ENCODE measurements at places on chromosomes 7 and 10.

DNA sequence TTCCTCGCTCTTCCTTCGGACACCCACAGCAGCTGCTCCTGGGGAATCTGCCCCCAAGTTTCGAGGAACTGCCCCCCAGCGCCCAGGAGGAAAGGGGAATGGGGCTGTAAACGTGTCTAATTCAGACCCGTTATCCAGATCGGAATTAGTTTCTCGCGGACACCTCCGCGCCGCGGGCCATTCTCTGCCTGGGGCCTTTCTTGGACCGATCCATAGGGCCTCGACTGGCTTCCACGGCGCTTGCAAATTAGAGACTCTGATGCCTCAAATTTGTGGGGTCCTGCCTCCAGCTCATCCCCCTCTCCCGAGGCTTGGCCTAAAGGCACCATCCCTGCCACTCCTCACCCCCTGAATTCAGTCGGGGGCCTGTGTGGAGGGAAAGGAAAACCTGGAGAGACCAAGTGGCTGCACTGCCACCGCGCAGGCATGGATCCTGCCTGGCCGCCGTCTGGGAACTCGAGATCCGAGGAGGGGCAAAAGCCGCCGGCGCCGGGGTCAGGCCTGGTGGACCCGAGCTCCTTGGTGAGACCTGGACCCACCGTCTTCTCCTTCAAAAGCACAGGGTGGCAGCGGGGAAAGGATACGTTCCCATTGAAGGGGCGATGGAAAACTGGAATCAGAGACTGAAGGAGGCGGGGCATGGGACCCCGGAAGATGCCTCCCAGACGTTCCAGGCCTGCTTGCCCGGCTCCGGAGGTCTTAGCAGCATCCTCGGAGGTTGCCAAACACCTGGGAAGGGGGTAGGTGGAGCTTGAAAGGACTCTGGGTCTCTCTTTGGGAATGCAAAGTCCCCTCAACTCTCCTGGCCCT, 13.7 kb downstream of the LBX1 start:
- DNase-seq: peak; percentile 38

DNA sequence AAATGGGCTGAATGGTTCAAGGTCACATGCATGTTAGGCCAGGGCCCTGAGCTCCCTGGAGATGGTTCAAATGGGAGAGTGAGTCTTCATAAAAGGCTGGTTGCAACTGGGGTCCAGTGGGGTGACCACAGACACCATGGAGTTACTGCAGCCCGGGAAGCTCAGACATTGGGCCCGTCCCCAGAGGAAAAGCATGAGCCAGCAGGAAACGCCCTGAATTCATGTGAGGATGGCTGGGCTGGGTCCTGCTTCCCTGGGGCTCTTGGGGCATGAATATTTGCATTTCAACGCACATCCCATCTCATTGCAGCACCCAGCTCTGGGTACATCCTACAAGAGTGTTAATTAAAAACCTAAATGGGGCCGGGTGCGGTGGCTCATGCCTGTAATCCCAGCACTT, 549.0 kb downstream of the TCERG1L start:
- no peak for DNase-seq

DNA sequence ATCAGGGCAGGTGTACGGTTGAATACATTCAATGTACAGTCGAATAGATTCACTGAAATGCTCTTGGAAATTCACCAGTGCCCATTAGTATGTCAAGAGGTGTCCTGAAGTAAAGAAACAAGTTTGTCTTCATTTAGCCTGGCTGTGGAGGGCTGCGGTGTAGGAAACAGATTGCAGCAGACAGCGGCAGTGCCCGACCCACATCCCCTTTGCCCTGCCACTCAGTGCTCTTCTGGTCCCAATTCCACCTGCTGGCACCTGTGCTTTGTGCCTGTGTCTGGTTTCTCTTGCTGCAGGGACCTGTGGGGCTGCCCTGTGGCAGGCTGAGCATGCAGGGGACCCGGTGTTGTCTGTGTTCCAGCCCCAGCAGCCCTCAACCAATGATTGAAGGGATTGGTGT, 183.7 kb downstream of the RPS24 start:
- DNase-seq: no peak

- no peak for DNase-seq
Observed at GRCh38 chr7:101673951-101674350, 44.9 kb upstream of the MYL10 start.

GRCh38 chr10:102113956-102114857, 6.0 kb downstream of the LDB1 start:
- DNase-seq: peak; percentile 53

DNA sequence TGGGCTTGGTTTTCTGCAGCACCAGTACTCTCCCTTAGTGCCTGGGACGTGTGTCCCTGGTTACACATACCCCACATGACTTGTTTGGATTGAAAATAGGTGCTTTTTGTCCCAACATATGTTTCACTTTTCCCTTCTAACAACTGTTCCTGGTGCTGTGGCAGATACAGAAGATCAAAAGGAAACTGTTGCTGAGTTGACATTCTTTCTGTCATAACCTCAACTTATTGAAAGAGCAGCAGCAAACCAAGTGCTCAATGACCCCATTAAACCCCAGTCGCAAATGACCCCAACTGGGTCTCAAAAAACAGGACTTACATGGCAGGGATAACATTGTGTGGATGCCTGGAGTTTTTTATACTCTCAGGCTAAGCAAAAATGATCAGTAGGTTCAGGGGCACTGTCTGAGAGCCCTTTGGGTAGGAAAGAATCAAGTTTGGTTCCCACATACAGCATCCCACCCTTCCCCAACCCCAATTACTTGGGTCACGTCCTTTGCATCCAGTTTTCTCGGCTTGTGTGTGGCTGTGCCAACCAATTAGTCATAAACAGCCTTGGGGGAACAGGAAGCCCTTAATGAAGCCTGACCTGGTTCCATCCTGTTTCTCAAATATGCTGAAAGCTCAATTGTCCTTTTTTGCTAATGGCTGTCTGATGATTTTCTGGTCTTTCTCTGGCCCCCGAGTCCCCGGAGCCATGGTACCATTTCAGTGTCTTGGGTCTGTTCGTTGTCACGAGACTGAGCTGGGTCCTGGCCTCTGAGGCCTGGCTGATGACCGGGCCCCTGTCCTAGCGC, 4.9 kb downstream of the HKDC1 start:
- DNase-seq: no peak

DNA sequence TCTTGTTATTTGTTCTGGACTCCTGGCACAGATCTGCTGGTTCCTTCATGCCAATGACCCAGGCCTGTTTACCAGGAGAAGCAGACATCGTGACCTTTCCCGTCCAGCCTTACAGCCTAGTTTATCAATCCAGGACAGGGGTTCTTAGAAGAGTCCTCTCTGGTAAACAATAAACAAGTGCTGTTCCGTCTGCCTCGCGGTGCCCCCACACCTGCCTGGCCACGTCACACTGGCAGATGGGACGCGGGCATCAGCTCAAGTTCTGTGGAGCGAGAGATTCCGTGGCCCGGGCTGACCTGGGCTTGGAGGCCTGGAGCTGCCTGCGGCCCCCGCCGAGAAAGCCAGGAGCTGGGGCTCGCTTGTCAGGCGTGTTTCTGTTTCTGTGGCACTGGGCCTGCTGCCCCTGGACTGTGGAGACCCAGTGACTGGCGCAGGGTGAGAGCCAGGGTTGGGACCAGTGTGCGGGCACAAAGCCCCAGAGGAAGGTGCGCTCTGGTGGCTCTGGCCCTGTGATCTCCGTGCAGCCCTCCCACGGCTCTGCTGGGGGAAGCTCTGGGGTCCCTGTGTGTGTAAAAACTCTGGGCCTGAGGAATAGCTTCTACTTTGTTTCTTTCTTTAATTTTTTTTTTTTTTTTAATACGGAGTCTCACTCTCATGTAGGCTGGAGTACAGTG, 28.4 kb upstream of the PFKFB3 start:
- DNase-seq: no peak

DNA sequence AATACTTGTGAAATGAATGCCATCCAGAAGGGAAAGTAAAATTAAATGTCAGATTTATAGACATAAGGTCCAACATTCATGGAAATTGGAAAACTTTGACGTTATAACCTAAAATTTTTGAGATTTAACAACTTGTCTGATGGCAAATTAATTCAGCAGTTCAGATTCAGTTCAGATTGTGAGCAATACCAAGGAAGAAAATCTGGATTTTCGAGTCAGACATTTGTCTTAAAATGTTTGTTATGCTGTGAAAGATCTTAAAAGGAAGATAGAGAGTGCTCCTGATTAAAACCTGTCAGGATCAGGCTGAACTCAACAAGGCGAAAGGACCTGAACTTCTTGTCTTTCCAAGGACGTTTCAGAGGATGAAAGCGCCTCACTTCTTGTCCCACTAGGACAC, 320.9 kb downstream of the PAXIP1 start:
- DNase-seq: no peak

- no peak for DNase-seq
Observed at GRCh38 chr7:131328377-131329175, 900 bp downstream of the MKLN1 start.

GRCh38 chr10:61857746-61858145, 43.8 kb upstream of the ARID5B start:
- DNase-seq: no peak

DNA sequence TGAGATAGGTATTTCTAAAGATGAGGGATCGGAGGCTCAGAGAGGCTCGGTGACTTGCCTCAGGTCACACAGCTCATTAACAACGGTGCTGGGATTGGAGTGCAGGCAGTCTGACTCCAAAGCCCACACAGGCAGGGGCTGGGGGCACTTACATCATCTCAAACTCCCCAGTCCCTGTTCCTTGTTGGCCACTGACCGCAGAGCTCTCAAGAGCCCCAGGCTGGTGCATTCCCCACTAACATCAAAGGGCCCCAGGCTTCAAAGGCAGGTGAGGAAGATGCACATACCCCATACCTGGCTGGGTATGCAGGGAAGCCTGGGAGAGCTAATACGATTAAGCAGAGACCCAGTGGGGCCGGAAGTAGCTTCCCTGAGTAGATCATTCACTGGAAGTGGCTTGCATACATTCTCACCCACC, 13.7 kb upstream of the NODAL start:
- no peak for DNase-seq
